ENCODE measurements at places on chromosomes 7 and 10.

GRCh38 chr10:46226900-46227558 lies 59.8 kb upstream of the ANTXRL start:
- DNase-seq, result no peak

- DNase-seq, result no peak
Measured at GRCh38 chr10:35347121-35347562, 10.8 kb downstream of the CCNY start.

- no peak for DNase-seq
Measured at GRCh38 chr10:116265686-116266085, 7.3 kb downstream of the GFRA1 start.

GRCh38 chr7:1624999-1625927 lies 44.8 kb upstream of the ELFN1 start:
- DNase-seq, result no peak

DNA sequence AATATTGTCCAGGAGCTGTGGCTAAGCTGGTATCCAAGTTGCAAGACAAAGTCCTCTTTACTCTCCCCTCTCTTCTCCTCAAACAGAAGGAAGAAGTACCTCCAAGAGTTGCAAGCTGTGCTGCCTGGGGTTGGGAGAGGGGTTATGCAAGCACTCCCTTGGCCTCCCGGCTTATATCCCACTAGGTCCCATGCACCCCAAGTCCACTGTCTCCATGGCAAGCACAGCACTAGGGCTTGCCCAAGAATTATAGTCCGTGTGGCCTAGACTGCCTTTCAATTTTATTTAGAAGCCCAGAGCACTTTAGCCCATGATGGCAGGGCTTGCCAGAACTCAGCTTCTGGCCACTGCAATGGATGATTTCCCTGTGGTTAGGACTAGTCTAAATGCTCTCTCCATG lies 40.4 kb upstream of the TECTB start:
- no peak for DNase-seq

DNA sequence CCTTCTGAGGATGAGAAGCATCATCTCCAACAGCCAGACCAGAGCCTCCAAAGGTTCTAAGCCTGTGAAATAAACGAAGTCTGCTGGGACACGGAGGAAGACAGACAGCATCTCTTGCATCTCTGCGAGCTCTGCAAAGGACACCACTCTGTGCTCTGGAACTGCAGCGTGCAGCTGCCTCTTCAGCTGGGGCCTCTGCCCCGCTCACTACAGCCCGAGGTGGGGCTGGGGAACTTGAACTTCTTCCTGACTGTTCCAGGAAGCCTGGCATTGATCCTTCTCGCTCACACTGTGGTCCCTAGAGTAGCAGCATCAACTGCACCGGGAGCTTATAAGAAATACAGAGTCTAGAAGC lies 163.3 kb downstream of the USP6NL start:
- DNase-seq, result no peak

GRCh38 chr7:15418264-15418663 lies 143.6 kb downstream of the AGMO start:
- DNase-seq, result no peak

- no peak for DNase-seq
Measured at GRCh38 chr7:134873253-134873652, 93.8 kb downstream of the CALD1 start.

GRCh38 chr10:100600218-100600617 lies 64.5 kb downstream of the HIF1AN start:
- no peak for DNase-seq

DNA sequence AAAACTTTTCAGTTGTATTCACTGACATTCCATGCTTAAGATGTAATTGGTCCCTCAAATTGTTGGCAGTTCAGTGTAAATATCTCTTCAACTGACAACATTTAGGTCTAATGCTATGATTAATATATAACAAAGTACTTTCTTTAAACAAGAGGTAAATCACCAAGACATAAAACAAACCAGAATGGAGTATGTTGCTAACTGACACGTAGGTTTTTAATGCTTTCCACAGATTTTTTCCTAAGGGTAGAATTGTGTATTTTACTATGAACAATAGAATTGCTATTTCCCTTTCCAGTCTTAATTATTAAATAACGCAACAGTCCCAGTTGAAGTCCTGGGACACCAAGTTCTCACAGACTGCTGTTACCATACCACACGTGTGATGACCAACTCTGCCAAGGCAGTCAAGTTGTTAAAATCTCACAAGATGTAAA lies 4.1 kb downstream of the JCAD start:
- DNase-seq, result no peak

DNA sequence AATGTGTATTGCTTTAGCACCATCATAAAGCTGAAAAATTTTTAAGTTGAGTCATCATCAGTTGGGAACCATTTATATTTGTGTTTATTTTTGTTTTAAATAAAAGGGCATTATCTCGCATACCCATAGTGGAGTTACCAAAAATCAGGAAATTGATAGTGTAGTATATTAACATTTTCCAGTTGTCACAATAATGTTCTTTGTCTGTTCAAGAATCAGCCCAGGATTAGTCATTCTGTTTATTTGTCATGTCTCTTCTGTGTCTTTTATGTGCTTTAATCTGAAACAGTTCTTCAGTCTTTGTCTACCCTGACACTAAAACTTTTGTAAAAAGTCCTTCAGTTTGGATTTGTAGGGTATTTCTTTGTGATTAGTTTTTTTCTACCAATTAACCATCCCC lies 827.8 kb upstream of the ZWINT start:
- DNase-seq, result no peak

DNA sequence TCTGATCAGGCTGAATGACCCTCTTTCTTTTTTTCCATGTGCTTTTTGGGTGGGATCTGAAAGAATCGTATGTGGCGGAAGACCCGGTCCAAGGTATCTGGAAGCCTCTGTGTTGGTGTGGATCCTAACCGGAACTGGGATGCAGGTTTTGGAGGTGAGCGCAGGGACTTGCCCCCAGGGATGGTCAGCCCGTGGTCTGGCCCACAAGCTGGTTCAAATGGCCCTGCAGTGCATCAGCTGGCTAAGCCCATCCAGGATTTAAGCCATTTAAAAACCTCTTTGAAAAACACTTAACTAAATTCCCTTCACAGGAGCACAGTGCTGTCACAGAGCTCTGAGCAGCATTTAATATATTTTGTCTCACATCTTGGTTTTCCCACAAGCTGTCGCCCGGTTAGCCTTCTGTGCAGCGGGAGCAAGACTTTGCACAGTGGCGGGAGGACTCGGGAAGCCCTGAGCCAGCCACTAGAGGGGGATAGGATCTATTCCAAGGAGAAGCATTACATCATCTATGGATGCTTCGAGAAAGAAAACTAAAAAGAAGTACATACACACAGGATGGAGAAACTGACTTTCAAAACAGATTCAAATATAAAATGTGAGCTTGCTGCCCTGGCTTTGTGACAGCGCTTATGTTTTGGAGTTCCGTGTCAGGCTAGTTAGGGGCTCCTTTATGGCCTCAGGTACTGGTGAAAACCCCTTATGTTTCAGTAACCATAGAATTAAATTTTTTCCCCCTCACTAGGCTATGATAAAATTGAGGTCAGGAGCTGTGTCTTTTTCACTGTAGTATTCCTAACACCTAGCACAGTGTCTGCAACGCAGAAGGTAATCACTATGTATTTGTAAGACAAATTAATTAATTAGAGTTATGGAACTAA lies 11.3 kb downstream of the CPA2 start:
- no peak for DNase-seq

DNA sequence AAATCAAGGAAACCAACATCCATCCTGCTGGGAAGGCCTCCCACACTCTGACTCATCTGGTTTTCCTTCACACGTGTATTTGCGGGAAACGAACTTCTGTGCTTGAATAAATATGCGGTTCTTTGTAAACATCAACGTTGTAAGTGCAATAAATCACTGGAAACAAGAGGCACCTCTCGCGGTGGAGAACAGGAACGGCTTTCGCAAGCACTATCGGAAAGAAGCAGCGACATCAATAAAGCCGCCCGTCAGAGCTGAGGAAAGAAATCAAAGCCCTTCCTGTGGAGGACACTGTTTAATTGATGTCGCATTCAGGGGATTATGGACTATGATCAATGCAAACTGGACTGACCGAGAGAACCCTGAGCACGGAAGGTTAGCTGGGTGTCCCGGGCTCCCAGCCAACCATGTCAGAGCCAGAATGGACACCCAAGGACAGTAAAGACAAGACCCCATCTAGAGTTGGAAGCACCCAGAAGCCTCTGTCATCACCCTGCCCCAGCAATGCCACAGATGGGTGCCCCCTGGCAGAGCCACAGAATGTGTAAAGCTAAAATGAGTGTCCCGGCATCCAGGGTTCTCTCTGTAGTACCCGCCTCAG lies 37.6 kb downstream of the OAT start:
- no peak for DNase-seq

GRCh38 chr7:106294334-106294733 lies 9.6 kb upstream of the NAMPT start:
- no peak for DNase-seq

DNA sequence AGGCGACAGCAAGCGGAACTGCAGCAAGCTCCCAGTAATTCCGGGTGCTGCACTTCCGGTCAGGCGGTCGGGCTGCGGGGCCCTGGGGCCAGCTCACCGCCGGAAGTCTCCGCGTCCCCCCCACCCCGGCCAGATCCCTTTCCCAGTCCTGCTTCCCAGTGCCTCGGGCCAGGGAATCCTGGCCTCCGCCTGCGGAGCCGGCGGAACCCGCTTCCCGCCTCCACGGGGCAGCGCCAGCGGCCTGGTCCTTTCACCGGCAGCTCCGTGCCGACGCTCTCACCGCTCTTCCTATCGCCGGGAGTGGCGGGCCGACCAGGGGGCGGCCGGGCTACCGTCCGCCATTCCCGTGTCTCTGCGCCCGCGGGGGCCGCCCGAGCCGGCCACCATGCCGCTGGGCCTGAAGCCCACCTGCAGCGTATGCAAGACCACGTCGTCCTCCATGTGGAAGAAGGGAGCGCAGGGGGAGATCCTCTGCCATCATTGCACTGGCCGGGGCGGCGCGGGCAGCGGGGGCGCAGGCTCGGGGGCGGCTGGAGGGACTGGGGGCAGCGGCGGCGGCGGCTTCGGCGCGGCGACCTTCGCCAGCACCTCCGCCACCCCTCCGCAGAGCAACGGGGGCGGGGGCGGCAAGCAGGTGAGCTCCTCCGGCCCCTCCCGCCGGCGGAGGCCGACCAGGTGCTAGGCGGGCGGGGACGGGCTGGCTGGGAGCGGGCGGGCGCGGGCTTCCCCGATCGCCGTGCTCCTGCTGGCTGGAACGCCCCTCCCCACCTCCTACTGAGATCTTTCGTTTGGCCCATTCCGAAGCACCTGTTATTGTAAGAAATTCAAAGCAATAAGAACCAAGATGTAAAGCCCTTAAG lies at the start of gene GATAD1:
TSS of gene GATAD1 (plus strand) at position 138 of the 860 bp plus-strand sequence. CDS start at position 386, 248 bp downstream.
- peak; percentile 89 for DNase-seq

DNA sequence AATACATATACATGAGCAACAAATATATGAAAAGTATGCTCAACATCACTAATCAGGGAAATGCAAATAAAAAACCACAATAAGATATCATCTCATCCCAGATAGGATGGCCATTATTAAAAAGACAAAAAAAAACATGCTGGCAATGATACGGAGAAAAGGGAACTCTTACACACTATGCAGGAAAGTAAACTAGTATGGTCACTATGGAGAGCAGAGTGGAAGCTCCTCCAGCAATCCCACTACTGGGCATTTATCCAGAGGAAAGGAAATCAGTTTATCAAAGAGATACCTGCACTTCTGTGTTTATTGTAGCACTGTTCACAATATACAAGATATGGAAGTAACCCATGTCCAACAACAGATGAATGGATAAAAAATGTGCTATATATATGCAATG lies 217.5 kb downstream of the SDK1 start:
- DNase-seq, result no peak

GRCh38 chr10:52897162-52897561 lies 124.6 kb upstream of the MBL2 start:
- no peak for DNase-seq

GRCh38 chr10:128191847-128192246 lies 65.6 kb upstream of the MKI67 start:
- no peak for DNase-seq

DNA sequence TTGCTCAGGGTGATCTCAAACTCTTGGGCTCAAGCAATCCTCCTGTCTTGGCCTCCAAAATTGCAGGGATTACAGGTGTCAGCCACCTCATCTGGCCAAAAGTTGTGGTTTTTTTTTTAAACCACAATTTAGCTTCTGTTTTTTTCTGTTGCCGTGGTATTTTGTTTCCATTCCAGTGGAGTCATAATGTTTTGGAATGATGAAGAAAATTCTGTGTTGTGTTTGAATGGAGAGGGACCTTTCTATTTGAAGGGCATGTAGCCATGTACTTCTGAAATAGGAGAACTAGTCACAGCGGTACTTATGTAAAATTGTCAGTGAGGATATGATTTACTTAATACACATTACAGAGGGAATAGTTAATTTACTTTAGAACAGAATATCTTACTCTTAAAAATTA lies 201.3 kb downstream of the ARL4A start:
- DNase-seq, result no peak
